HuH-7.5 (cell line): ENCODE measurements at places on chromosomes 12 and 14.

GRCh38 chr12:66693901-66694513, 15.1 kb upstream of the GRIP1 start:
- DNase-seq, result peak; percentile 7

DNA sequence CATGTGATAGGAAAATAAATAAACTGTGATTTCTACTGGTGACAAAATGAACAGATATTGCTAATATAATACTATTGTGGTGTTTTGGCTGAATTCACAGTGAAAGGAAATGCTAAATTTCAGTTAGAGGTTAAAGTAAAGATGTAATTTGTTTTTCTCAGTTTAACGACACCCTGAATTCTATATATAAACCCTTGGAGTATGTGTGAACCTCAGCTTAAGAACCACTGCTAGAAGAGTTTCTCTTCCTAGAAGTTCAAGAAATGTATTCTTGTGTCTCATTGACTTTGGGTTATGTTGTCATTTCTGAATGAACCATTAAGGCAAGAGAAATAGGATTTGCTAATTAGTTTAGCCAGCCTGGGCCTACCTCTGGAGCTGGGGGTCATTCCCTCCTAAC, 8.2 kb downstream of the FBXO34 start:
- no peak for DNase-seq

DNA sequence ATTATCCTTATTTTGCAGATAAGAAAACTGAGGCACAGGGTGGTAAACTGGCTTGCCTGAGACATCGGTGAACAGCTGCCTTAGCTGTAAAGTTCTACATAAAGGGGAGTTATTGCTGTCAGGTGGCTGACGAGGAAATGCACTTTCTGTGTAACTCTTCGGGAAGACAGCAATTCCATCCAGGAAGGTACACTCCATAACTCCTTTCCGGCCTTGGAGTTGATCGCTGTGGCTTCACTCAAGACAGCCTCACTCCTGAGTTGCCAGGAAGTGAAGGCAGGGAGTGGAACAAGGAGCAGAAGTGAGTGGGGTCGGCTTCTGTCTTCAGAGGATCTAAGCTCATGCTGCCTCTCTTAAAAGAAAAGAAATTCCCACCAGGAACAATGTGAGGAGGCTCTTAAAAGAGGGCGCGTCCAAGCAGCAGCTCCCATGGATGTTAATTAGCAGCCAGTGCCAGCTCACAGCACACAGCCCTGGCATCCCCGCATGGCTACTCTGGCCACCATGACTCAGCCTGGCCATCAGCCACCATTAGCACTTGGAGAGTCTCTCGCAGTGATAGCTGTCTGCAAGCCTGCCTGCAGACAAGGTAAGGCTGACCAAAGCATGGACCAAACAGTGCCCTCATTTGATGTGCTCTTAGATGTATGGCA, 60.3 kb downstream of the NUAK1 start:
- DNase-seq, result no peak

- no peak for DNase-seq
Observed at GRCh38 chr12:15453613-15454012, 131.3 kb downstream of the PTPRO start.

- no peak for DNase-seq
Observed at GRCh38 chr14:87430810-87431209, 562.2 kb downstream of the GALC start.

DNA sequence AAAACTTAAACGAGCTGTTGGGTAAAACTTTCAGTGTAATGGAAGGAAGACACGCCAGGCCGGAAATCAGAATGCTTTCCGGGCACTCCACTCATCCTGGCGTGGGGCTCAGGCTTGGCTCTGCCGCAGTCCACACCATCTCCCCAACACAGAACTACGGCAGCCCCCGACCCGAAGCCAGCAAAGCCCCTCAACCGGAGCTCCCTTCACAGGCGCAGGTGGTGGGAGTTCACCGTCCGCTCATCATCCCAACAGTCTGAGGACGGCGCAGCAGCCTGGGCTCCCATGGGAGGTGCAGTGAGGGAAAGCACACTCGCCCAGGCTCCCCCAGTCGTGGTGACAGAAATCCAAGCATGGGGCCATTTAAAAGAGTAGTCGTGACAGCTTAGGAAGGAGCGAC, 11.0 kb upstream of the MMP17 start:
- no peak for DNase-seq

DNA sequence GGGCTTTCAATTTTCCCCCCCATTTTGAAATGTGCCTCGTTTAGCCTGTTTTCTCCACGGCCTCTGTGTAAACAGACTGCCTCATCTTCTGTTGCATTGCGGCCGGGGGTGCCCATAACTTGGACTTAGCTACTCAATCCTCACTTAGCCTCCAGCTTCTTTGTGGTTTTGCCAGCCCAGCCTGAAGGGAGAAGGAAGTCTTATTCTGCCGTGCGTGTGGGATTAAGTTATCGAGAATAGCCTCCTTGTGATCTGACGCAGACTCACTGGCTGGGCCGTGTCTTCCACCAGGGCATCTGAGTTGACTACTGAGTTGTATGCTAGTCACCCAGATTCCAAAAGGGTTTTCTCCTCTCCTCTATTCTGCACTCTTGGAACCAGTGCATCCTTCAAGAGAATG, 8.1 kb downstream of the PRKAB1 start:
- no peak for DNase-seq

- no peak for DNase-seq
Observed at GRCh38 chr14:100215330-100215885, 23.5 kb upstream of the YY1 start.

DNA sequence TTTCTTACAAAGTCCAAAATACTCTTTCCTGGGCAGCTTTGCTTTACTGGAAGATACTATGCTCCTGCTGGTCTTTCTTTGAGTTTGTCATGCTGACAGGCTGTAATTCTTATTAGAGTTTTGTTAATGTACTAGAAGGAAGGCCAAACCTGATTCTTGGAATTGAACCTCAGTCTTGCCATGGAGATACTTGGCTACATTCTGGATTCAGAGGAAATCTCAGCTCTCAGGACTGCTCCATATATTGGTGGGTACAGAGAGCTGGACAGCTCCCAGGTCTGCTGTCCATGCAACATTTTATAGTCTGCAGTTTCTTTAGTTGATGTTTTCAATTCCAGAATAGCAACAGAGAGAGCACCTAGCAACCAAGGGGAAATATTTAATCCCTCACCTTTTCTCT, 363.1 kb upstream of the STXBP6 start:
- no peak for DNase-seq

GRCh38 chr12:104692557-104693218, 235.9 kb downstream of the CHST11 start:
- DNase-seq, result no peak

DNA sequence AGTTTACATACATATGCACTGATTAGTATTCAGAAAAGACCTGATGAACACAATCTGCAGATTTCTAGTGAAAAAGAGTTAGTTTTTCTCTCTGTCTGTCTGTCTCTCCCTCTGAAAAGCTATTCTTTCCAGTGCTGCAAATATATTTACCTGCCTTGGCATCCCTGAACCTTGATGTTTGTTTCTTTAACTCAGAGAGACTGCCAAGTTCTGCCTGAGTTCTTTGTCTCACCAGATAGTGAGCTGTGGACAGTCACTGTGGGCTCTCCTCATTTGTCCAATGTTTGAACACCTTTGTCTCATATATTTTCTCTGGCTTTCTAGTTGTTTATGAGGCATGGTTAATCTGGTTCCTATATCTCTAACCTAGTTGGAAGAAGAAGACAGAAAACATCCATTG, 250.4 kb downstream of the SOX5 start:
- no peak for DNase-seq

DNA sequence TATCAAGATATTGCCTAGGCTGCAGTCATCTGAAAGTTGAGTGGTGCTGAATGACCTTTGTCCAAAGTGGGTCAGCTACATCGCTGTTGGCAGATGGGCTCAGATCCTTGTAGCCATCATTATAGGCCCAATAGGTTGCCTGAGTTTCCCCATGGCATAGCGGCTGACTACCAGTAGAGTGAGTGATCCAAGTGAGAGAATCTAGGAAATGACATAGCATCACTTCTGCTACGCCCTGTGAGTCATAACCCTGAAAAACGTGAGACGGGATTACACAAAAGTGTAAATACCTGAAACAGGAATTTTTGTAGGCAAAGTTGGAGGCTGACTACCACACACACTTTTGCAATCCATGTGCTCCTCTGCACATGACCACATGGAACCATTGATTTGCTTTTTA, 273.3 kb downstream of the RPL10L start:
- DNase-seq, result no peak

DNA sequence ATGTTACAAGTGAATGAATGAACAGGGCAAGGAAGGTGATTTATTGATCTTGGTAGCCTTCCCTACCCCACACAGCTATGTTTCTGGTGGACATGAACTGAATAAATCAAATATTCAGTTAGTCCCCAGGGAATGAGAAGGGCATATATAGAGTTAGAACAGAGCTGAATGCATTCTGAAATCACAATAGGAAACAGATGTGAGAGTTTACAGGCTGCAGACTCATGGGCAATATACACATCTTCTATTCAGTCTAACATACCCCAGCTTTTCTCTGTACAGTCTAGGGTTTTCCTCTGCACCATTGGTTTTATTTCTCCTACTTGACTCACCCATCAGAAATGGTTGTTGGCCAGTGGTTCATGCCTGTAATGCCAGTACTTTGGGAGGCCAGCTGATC, 7.3 kb upstream of the STX2 start:
- DNase-seq, result no peak

- peak; percentile 63 for DNase-seq
Observed at GRCh38 chr12:131827961-131828534, at the start of gene MMP17. Gene MMP17 (plus strand): TSS chr12:131828393. CDS start chr12:131828495, 102 bp downstream.

GRCh38 chr12:108305520-108305919, 33.6 kb downstream of the CMKLR1 start:
- DNase-seq, result no peak

DNA sequence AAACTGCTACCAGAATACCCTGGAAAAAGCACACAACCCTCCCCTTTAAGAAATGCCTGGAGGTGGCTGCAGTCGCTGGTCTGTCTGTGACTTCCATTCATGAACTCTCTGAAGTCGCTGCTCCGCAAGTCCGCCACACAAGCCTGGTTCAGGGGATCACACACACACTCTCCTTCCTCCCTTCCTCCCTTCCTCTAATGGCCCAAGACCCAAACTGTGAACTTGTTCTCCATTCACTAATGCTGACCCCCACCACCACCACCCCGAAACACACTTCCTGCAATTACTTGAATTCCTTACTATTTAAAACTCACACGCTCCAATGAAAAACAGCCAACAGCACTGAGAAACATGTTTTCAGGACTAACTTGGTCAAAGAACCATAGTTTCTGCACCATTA, 1.0 kb upstream of the LMO3 start:
- no peak for DNase-seq

DNA sequence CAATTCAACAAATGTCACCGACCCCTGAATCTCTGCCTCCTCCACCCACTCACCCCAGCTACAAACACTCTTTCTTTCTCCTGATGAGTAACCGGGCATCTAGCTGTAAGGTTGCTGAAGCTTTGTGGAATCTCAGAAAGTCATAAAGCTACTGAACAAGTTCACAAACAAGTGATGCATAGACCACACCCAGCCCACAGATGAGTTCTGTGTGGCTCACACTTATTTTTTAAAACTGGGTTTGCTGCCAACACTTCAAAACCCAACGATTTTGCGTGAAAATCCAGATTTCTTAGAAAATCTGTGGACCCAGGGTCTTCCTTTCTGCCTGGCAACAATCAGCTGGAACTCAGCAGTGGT, 96.1 kb downstream of the APAF1 start:
- no peak for DNase-seq

- DNase-seq, result no peak
Observed at GRCh38 chr14:103015426-103015825, 41.9 kb downstream of the CDC42BPB start.

- DNase-seq, result no peak
Observed at GRCh38 chr14:102500158-102500662, 9.4 kb downstream of the ANKRD9 start.

GRCh38 chr14:61532763-61533162, 162.6 kb upstream of the HIF1A start:
- no peak for DNase-seq

DNA sequence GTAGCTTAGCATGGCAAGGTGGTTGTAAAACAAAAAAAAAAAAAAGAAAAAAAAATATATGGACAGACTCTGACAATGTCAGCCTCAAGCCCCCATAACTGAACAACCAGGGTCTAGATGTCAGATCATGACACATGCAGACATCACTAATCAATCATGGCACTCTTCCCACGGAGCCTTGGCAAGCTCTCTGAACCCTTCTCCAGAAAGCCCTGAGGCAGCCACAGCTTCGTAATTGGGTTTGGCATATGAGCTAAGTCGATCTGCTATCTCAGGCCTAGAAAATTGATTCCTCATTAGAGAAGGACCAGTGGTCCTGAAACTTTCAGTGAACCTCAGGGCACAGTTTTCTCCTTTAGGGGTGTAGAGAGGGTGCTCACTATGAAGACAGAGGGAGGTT, 112.2 kb downstream of the GPR135 start:
- DNase-seq, result no peak

DNA sequence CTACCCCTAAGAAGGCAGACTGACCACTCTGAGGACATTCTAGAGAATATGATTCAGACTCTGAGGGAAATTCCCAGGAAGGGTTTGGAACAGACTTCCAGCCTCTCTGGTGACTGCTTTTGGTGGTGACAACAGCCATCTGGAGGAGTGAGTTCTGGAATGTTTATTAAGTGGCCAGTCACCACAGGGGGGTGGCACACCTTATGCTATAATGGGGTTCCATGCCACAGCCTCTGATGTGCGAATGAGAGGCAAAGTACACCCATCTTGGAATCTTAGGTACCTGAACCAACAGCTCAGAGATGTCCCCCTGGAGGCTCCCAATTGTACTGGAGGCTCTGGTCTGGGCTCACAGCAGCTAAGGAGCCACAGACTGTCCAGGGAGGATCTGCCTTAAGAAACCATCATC, 9.5 kb upstream of the TINF2 start:
- DNase-seq, result no peak

GRCh38 chr12:108768591-108769500, 37.5 kb upstream of the CORO1C start:
- peak; percentile 70 for DNase-seq

DNA sequence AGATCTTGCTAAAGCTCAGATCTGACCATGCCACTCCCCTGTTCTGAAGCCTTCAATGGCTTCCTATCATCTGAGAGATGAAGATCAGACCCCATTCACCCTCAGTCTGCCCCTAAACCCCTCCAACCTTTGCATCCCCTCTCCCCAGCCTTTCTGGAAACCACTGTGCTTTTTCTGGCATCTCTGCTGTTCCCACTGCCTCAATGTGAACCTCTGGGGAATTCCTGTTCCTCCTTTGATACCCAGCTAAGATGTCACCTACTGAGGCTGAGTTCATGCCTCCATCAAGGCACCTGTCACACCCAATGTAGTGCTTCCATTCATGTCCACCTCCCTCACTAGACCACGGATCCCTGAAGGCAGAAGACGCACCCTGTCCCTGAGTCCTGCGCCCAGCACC, 19.3 kb downstream of the CYP46A1 start:
- no peak for DNase-seq

DNA sequence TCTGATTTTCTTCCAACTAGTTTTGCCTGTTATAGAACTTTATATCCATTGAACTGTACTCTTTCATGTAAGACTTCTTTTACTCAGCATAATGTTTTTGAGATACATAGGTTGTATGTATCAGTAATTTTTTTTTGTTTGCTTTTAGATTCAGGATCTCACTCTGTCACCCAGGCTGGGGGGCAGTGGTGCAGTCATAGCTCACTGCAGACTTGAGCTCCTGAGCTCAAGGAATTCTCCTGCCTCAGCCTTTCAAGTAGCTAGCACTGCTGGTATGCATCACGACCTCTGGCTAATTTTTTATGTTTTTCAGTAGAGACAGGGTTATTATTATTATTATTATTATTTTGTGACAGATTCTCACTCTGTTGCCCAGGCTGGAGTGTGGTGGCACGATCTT, 65.0 kb upstream of the DDHD1 start:
- no peak for DNase-seq
